Naive thymus-derived CD4-positive, alpha-beta T cell (primary cell): ENCODE measurements at places on chromosomes 5 and 9. TPM values are rescaled to one million over a fixed set of nuclear protein-coding genes. Genes with fewer than 3 reads are reported as not detected.

FSTL4 gene
- not detected for total RNA-seq

ACTBL2 gene
- total RNA-seq: not detected in 2 replicates

ADAMTS12 gene
- not detected in 2 replicates for total RNA-seq

LPCAT1 gene
- total RNA-seq: 40.9 TPM

CTXN3 gene
- not detected for total RNA-seq

FABP6 gene
- not detected for total RNA-seq

ECM2 gene
- total RNA-seq: not detected

GRCh38 chr5:139064613-139065012 is 133.6 kb downstream of the SIL1 start:
- no peaks in the 10 kb centered on the region for H3K36me3 ChIP-seq
- no peak overlapping the region for H3K27ac ChIP-seq
- no peak for DNase-seq

DNA sequence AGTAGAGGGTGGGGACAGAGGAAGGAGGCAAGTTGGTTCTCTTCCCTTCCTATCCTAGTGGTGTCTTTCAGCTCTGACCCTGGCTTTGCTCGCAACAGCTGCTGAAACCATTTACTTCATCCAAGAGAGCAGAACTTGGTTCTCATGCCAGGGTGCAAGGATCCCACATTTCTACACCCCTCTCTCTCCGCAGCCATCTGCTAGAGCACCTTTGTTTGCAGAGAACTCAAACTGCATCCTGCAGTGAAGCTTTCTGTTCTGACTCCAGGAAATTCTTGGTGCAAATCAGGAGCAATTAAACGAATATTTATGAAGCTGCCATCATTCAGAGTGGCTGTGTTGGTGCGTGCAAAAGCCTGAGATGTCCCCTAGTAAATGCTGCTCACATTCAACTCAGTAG is 31.9 kb downstream of the NEUROG1 start:
- H3K27ac ChIP-seq: no peak overlapping the region
- no peak for DNase-seq
- H3K36me3 ChIP-seq: no peaks in the 10 kb centered on the region
- no peaks in the 10 kb centered on the region for H3K4me1 ChIP-seq

DNA sequence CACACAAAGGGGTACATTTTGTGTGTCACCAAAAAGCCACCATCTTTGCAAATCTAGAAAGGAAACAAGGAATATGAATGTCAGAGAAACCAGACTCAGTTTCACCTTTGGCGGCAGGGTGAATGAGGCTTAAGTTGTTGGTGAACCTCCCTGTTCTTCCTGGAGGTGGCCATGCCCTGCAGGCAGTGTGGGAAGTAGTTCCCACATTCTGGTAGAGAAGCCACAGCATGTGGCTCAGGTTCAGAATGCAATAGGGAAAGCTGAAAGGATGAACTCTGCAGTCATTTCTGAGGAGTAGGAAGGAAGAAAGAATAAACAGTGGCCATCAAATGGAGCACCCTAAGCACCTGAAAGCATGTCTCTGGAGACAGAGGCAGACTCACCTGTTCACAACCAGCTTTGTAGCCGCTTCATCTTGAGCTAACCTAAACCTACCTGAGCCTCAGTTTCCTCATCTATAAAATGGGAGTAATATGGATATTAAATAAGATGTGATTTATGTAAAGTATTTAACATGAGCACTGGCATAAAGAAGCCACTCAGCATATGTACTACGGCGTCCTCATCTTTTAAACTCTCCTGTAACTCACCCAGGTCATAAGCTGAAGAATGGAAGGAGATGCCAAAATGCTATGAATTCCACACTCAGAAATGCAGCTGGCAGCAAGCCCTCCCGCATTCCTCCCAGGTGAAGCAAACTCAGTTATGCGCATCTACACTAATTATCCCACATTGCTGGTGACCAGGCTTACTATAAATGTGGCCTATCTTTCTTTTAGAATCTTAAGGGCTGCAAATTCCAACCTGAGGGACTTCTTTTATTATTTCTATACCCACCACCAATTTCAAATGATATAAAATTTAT is 86.0 kb downstream of the ZNF608 start:
- H3K27ac ChIP-seq: no peak overlapping the region
- H3K36me3 ChIP-seq: no peaks in the 10 kb centered on the region
- no peaks in the 10 kb centered on the region for H3K4me1 ChIP-seq
- DNase-seq: no peak
- H3K4me3 ChIP-seq: no peak overlapping the region

- no peaks in the 10 kb centered on the region for H3K36me3 ChIP-seq
- H3K27me3 ChIP-seq: no peaks in the 10 kb centered on the region
- H3K27ac ChIP-seq: no peak overlapping the region
These were observed 56.6 kb downstream of the WWC1 start for GRCh38 chr5:168348084-168348414.

DNA sequence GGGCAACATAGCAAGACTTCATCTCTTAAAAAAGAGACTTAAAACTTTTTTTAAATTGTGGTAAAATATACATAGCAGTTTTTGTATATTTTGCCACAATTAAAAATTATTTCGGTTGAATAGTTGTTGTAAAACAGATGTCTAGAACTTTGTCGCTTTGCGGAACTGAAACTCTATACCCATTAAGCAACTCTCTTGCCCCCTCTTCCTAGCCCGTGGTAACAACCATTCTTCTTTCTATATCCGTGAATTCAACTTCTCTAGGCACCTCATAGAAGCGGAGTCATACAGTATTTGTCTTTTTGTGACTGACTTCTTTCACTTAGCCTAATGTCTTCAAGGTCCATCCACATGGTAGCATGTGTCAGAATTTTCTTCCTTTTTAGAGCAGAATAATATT is 43.3 kb downstream of the SPARC start:
- no peaks in the 10 kb centered on the region for H3K4me1 ChIP-seq
- H3K4me3 ChIP-seq: no peak overlapping the region
- no peaks in the 10 kb centered on the region for H3K36me3 ChIP-seq
- H3K27ac ChIP-seq: no peak overlapping the region

DNA sequence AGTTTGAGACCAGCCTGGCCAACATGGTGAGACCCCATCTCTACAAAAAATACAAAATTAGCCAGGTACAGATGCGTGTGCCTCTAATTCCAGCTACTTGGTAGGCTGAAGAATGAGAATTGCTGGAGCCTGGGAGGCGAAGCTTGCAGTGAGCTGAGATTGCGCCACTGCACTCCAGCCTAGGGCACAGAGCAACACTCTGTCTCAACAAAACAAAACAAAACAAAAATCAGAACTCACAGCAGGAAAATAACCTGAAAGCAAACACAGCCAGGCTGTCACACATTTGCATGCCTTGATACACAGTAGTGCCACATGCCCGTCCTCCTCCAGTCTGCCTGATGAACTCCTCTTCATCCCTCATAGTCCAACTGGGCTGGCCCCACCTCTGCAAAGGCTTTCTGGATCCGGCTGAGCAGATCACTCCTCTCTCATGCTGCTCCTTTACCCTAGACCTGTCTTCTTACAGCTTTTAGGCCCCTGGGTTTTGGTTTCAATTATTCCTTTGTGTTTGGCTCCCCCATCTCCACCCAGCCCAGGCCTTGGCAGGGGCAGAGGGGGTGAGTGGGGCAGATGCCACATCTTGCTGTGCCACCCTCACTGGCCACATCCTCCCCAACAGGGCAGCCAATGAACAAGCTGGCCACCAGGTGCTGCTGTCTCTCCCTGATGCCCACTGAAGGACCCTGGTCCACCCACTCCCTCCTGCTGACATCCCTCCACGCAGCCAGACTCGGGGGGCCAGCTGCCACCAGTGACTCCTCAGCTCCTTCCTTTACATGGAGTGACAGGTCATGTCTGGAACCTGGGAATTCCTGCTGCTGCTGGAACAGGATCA is 62.0 kb upstream of the GGTA1 start:
- peaks cover 4% of the 10 kb centered on the region for H3K4me1 ChIP-seq
- no peak overlapping the region for H3K27ac ChIP-seq
- H3K27me3 ChIP-seq: no peaks in the 10 kb centered on the region
- DNase-seq: no peak
- H3K36me3 ChIP-seq: no peaks in the 10 kb centered on the region
- no peak overlapping the region for H3K4me3 ChIP-seq

- H3K27me3 ChIP-seq: no peaks in the 10 kb centered on the region
- no peaks in the 10 kb centered on the region for H3K36me3 ChIP-seq
- no peaks in the 10 kb centered on the region for H3K4me1 ChIP-seq
- no peak overlapping the region for H3K27ac ChIP-seq
- H3K4me3 ChIP-seq: no peak overlapping the region
These were observed 89.3 kb upstream of the SLIT3 start for GRCh38 chr5:169390265-169390664.

- H3K4me3 ChIP-seq: no peak overlapping the region
- H3K36me3 ChIP-seq: no peaks in the 10 kb centered on the region
- no peak overlapping the region for H3K27ac ChIP-seq
- no peak for DNase-seq
- H3K4me1 ChIP-seq: no peaks in the 10 kb centered on the region
- peaks cover 3% of the 10 kb centered on the region for H3K27me3 ChIP-seq
These were observed 16.0 kb upstream of the PAPPA start for GRCh38 chr9:116137581-116137980.

DNA sequence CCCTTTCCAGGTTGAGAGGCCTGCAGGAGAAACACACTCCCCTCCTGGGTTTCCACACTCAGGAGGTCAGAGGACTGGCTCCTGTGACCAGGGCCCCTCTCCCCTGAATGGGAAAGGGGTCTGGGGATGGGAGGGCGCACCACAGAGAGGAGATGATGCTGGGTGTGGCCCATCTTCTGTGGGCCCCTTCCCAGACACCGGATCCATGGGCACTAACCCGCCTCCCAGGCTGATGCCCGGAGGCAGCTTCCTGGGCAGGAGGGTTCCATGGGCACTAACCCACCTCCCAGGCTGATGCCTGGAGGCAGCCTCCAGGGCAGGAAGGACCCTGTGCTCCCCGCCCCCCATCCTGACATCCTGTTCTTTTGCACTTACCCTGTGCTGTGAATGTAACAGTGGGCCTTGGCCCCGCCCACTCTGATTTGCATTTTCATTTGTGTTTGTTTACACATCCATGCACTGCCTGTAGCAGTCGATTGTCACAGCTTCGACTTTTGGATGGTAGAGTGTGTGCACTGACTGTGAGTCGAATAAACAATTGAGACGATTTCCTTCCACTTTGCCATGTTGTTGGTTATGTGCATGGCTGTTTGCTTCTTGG is 9.3 kb upstream of the DOLPP1 start:
- H3K27ac ChIP-seq: no peak overlapping the region
- peak; percentile 23 for DNase-seq
- H3K4me1 ChIP-seq: peaks cover 41% of the 10 kb centered on the region
- no peaks in the 10 kb centered on the region for H3K27me3 ChIP-seq

DNA sequence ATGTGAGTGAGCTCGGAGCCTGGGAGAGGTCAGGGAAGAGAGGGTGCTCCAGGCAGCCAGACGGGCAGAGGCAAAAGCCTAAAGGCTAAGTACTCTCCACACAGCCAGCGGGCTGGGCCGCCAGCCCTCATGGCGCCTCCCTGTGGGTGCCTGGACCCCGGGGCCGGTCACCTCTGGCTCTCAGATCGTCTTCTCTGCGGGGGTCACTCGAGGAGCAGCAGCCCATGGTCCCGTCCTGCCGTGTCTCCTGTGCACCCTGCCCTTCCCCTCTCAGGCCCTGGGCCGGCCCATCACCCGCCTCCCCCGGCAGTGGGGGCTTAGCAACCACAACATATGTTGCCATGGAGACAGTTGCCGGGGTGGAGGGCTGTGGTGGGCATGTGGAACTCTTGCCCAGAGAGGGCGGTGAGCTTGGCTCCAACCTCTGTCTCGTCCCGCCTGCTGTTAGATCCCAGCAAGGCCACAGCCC is 4.2 kb downstream of the AK1 start:
- no peak overlapping the region for H3K4me3 ChIP-seq
- H3K27me3 ChIP-seq: no peaks in the 10 kb centered on the region
- DNase-seq: no peak
- H3K4me1 ChIP-seq: no peaks in the 10 kb centered on the region
- no peak overlapping the region for H3K27ac ChIP-seq

- H3K4me1 ChIP-seq: no peaks in the 10 kb centered on the region
- H3K36me3 ChIP-seq: no peaks in the 10 kb centered on the region
- no peaks in the 10 kb centered on the region for H3K27me3 ChIP-seq
- H3K27ac ChIP-seq: no peak overlapping the region
- no peak overlapping the region for H3K4me3 ChIP-seq
- DNase-seq: no peak
These were observed 228.0 kb downstream of the TLE4 start for GRCh38 chr9:79799691-79800335.

- no peak overlapping the region for H3K27ac ChIP-seq
- DNase-seq: no peak
- no peak overlapping the region for H3K4me3 ChIP-seq
These were observed 59.5 kb upstream of the FOXI1 start for GRCh38 chr5:170046241-170046640.

DNA sequence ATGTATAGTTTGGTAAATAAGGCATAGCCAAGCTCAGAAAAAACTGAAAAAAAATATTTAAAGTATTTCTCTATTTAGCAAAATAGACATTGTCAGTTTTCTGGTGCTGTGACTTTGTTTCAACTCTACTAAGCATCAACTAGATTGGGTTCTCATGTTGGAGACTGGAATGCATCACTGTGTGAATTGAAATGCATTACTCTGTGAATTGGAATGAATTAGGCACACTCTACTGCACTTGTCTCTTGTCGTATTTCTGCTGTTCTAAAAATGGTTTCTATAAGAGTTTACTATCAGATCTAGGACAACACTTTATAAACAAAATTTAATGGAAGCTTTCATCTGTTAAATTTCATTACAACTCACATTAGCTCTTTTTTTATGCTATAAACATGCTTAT is 1772.2 kb downstream of the MAT2B start:
- H3K27ac ChIP-seq: no peak overlapping the region
- no peaks in the 10 kb centered on the region for H3K36me3 ChIP-seq
- H3K4me1 ChIP-seq: no peaks in the 10 kb centered on the region
- no peaks in the 10 kb centered on the region for H3K27me3 ChIP-seq
- no peak for DNase-seq

GRCh38 chr5:165448753-165449152 is 1943.3 kb downstream of the MAT2B start:
- no peaks in the 10 kb centered on the region for H3K4me1 ChIP-seq
- no peak overlapping the region for H3K4me3 ChIP-seq
- H3K27me3 ChIP-seq: no peaks in the 10 kb centered on the region

- H3K4me1 ChIP-seq: peaks cover 4% of the 10 kb centered on the region
- no peak overlapping the region for H3K4me3 ChIP-seq
- peaks cover 4% of the 10 kb centered on the region for H3K36me3 ChIP-seq
- H3K27me3 ChIP-seq: no peaks in the 10 kb centered on the region
- no peak for DNase-seq
- H3K27ac ChIP-seq: peak overlapping the region; percentile 78
These were observed 1.2 kb downstream of the B4GALT7 start for GRCh38 chr5:177601126-177601525.

DNA sequence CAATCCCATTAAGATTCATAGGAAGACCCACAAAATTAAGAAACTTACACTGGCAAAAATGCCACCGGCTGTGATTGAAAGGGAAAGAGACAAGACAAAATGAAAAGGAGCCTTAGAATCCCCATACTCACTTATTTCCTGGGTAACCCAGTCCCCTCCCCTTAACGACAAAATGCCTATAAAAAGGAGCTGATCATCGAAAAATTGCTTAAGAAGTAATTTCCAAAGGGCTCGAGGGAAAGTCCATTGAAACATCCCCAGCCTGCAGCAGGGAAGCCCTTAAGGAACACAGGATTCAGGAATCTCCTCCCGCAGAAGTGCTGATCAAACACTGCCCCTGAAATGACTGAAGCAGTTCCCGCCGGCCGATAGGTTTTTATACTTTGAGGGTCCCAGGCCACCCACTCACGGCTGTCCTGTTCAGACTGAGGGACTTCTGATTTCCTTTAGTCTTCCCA is 677 bp upstream of the ZNF79 start:
- peaks cover 12% of the 10 kb centered on the region for H3K4me1 ChIP-seq
- H3K4me3 ChIP-seq: peak overlapping the region; percentile 96
- H3K27ac ChIP-seq: peak overlapping the region; percentile 83
- no peaks in the 10 kb centered on the region for H3K27me3 ChIP-seq
- no peaks in the 10 kb centered on the region for H3K36me3 ChIP-seq
